H1 (cell line): ENCODE measurements at places on chromosomes 11 and 22.
A peak's percentile ranks its signal among the peaks of the same experiment; 100 is the strongest.

DNA sequence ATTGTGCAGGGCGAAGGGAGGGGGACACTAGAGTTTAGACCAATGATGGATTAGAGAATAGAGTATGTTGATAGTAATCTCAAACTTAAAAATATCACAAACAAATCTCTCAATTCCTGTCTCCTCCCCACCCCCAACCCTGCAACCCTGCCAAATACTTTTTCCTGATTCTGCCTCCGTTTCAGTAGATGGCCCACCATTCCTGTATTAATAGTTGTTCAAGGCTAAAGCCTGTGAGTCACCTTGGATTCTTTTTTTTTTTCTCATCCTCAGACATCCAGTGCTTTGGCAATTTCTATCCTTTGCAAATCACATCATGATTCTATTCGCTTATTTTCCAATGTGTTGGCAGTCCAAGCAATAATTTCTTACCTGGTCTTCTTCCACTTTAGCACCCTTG is 207.9 kb downstream of the DYNC2H1 start:
- DNase-seq, result no peak

GRCh38 chr22:29073618-29074275 is 912 bp downstream of the KREMEN1 start:
- no peak for DNase-seq

DNA sequence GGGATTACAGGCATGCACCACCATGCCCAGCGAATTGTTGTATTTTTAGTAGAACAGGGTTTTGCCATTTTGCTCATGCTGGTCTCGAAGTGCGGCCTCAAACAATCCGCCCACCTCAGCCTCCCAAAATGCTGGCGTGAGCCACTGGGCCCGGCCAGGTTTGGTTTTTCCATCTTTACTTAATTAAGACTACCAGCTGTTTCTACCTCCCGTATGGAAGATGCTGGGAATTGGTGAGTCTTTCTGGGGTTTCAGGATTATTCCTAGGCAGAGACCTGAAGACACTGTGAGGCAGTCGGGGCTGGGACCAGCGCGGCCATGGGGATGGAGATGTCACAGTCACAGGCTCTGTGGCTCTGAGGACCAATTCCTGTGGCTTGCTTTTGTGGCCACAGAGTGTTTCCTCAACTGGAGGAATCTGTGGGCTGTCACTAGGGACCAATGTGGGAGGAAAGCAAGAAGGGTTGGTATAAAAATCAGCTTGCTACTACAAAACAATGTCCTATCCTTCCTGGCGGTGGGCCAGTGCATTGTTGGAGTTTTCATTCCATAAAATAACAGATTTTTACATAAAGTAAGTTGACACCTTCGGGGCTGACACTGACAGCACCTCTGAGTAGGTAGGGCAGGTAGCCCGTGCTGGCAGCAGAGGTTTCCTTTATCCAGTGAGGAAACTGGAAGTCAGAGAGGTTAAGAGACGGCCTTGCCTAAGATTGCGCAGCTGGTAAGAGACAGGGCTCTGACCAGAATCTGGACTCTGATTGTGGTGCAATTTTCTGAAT is 8.4 kb upstream of the FTH1 start:
- no peak for DNase-seq

DNA sequence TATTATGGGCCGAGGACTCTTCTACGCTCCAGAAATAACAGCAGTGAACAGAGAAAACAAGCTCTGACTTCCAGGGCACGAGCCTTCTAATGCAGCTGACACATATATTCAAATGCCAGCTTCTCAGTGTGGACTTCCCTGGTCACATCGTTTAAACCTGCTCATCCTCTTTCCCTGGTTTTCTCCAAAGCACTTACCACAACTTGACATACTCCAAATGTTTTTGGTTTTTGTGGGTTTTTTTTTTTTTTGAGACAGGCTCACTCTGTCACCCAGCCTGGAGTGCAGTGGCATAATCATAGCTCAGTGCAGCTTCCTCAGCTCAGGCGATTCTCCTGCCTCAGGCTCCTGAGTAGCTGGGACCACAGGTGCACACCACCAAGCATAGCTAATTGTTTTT is 105.5 kb downstream of the MICAL3 start:
- no peak for DNase-seq

- DNase-seq, result no peak
Observed at GRCh38 chr22:25997886-25998775, 171.1 kb upstream of the SEZ6L start.

GRCh38 chr11:72989727-72990126 is 152.4 kb downstream of the FCHSD2 start:
- DNase-seq, result no peak

DNA sequence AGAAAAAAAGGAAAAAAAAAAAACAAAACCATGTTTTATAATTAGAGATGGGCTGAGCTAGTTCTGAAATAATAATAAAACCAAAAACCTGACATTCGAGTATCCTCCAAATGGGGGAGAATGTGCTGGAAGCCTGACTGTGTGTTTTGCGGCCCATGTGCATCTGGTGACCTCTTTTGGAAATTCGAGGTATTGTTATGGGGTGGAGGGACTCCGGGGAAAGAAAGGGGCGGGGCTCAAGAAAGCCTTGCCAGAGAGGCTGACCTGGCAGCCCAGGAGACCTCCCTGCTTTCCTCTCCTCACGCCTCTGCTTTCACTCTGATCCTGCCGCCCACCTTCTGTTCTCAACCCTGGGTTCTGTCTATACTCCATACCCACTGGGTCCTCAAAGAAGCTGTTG is 72.9 kb downstream of the CTTN start:
- peak; percentile 41 for DNase-seq

GRCh38 chr11:26191193-26191592 is 140.7 kb upstream of the ANO3 start:
- DNase-seq, result no peak

DNA sequence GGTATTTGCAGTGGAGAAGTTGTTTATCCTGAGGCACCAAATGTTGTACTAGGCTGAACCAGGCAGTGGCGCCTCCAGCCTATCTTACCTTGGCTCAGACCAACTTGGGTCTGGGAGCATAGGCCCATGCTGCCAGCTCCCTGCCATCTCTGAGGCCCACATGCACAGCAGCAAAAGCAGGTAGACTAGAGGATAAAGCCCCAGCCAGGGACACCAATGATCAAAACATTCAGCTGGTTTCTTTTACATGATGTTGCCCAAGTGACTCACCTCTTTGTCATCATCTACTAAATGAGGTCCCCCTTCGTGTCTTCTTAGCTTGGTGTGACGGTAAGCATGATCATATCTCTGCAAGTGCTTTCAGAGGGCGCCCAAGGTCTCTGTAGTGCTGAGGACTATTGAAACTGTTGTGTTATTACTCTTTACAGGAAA is 112.1 kb upstream of the DRD2 start:
- DNase-seq, result no peak

GRCh38 chr11:124195189-124195734 is 12.1 kb downstream of the OR10D3 start:
- peak; percentile 67 for DNase-seq

DNA sequence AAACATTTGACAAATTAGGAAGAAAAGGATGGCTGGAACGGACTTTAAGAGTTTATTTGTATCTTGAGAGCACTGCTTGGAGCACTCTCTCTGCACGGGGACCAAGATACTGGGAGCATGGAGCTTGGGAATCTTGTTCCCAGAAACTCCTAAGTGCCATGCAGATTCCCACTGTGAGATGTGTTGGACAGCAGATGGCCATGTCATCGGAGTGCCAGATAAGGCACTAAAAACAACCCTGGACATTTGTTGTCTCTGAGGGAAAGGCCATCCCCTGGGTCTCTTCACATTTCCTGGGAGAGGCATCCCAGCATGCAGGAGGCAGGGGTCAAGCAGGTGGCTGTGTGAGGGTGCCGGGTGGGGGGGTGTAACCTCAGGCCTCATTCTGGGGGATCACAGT is 2.9 kb downstream of the KIRREL3 start:
- DNase-seq, result no peak

DNA sequence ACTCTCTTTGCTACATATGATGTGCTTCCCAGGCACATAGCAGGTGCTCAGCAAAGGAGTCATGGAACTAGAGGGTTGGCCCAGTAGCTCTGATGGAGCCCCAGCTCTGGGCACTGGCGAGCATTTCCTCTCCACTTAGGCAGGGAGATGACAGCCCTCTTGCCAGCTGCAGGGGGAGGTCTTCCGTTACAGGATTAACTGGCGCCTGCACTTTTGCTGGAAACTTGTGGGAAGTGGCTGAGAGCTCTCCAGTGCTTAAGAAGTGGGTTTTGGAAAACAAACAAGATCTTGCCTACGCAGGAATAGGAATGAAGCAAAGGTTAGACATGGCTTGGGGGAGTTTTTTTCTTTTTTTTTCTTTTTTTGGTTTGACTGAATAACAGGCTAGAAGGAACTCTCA is 75.5 kb downstream of the MICAL2 start:
- DNase-seq, result no peak

DNA sequence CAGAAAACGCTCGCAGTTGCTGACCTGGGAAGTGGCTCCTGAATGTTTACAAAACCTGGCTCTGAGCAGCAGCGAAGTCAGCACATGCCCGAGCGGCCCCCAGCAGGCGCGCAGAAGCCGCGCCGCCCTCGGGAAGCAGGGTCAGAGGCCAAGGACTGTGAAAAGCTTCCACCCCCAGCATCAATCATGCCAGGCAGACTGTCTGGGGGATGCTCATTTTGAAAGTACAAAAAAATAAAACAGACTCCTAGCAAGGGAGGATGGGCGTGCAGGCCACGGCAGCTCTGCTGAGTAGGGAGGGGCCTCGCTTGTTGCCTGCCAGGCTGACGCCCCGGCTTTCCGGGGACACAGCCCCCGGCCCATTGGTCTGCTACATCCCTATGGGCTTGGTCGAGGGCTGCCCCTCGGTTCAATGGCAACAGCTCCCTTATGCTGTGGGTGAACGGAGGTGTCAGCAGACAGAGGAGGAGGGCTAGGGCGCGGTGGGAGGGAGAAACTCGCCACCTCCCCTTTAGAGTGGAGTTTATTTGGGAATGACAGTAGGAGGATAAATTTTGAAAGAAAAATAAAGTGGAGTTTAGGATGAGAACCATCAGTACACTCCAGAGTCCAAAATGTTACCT is 37.7 kb upstream of the GNB1L start:
- DNase-seq, result no peak

- DNase-seq, result no peak
Observed at GRCh38 chr11:115282923-115283322, 221.3 kb downstream of the CADM1 start.
